Stimulated activated CD4-positive, alpha-beta T cell treated with anti-CD3 and anti-CD28 coated beads, Interleukin-1b, Interleukin-23, amount 100 ng/mL, for 1 hour (primary cell): ENCODE measurements at places on chromosomes 3 and 15.

DNA sequence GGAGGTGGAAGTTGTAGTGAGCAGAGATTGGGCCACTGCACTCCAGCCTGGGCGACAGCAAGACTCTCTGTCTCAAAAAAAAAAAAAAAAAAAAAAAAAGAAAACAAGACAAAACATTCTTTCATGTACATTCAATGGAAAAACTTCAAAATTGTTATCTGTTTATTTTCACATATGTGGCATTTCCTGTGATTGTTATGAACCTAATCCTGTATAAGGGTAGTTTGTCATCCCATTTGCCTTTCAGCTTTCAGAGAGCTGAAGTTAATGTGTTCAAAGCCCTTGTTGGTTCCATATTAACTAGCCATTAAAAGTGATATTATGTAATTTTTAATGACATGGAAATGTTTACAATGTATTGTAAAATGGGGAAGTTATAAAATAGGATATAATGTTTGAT lies 17.3 kb upstream of the NCK1 start:
- no peak for DNase-seq

- no peak for DNase-seq
Measured at GRCh38 chr3:127585813-127586413, 4.6 kb downstream of the TPRA1 start.

GRCh38 chr15:85137489-85138168 lies 156.0 kb downstream of the PDE8A start:
- DNase-seq, result no peak

GRCh38 chr3:33217866-33218445 lies 654 bp downstream of the SUSD5 start:
- DNase-seq, result no peak

- no peak for DNase-seq
Measured at GRCh38 chr15:92392462-92392861, 1.2 kb upstream of the ST8SIA2 start.

- no peak for DNase-seq
Measured at GRCh38 chr3:84836961-84837360, 121.8 kb upstream of the CADM2 start.

GRCh38 chr3:194023501-194024280 lies 112.3 kb upstream of the HES1 start:
- no peak for DNase-seq

DNA sequence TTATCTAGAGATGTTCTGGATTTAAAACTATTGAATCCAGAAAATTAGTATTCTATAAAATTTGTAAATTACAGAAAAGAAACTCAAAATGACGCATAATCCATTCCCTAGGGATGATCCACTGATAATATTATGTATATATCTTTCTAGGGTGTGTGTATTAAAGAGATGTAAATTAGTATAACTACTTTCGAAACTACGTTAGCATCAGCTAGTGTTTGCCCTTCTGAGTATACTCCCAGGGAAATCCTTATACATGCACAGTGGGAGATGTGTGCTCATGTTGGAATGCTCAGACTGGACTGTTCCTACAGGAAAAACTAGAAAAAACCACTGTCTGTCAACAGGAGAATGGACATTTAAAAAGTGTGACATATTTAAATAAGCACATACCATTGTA lies 36.4 kb downstream of the ACAA1 start:
- no peak for DNase-seq
